ENCODE measurements at places on chromosomes 7 and 10.
A peak's percentile ranks its signal among the peaks of the same experiment; 100 is the strongest.

GRCh38 chr10:95236068-95236903 is 42.2 kb downstream of the ACSM6 start:
- DNase-seq, result peak; percentile 80

DNA sequence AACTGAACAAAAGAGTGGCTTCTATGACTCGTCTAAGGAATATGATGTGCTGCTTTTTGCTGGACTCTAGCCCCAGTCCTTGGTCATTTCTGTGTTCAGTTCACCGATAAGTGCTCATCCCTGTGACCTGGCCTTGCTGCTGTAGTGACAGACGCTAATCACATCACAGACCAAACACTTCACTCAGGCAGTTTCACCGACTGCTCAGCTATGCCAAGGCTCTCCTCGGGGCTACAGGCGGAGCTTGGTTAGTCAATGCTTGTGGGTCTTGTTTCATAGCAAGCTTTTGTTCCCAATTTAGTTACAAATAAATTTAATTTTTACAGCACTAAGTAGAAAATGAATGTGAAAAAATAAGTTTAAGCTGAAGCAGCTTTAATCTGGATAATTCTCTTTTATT is 190.8 kb upstream of the PRKCQ start:
- no peak for DNase-seq

- DNase-seq, result no peak
These were observed 316.4 kb upstream of the MBL2 start for GRCh38 chr10:53088961-53089360.

- no peak for DNase-seq
These were observed 184.7 kb downstream of the DIP2C start for GRCh38 chr10:504806-505205.

- DNase-seq, result no peak
These were observed 201.7 kb upstream of the KCTD7 start for GRCh38 chr7:66426996-66427395.

- no peak for DNase-seq
These were observed 337.3 kb downstream of the GFRA1 start for GRCh38 chr10:115935731-115936130.

- peak; percentile 79 for DNase-seq
These were observed 114.4 kb upstream of the GLI3 start for GRCh38 chr7:42351316-42351935.

DNA sequence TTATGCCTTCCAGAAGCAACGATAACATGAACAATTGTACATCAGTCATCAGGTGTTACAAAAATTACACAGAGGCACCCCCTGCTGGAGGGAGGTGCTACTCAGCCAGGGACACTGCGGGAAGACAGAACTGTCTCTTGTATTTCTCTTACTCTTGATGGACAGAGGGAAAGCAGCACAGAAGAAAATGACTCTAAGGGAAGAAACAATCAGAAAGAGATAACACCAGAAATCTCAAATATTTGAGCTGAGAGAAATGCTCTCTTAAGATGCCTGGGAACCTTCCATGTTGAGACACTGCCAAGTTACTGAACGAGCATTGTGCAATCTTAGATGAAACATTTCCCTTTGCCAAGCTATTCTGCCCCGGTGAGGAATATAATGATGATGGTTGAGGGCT is 227.6 kb upstream of the NPSR1 start:
- peak; percentile 63 for DNase-seq

DNA sequence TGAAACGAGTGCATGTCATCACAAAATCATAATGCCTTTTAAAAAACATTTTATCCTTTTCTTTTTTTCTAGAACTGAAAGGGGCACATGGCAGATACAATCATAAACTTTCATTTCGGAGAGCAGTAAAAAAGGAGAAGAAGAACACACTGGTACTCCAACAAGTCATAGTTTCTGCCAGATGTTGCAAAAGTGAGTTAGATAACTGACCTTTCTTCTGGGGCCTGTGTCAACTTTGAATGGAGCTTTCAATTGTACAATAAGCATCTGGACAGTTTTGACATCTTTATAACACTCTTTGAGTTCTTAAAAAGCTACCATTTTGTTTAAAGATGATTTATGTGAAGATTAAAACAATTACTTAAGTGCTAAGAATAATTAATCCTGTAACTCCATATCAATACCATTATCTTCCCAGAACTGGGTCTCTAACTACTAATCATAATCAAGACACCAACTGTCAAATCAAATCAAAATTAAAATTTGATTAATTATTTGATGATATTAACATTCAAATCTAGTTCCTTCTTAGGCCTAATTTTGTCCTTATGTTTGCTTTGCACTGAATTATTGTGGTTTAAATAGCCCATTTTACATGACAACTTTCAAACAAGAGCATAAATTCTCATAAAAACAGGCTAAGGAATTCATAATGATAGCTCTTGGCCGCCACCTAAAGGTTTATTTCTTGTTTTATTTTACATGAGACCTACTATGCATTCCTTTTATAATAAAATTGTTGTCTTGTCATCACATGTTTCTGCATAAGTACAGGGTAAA is 19.5 kb upstream of the ITGB8 start:
- peak; percentile 70 for DNase-seq

GRCh38 chr7:36281945-36282717 is 107.5 kb upstream of the ANLN start:
- no peak for DNase-seq

- DNase-seq, result no peak
These were observed 207.9 kb downstream of the TNS3 start for GRCh38 chr7:47373871-47374451.

- no peak for DNase-seq
These were observed 751.0 kb downstream of the GRID1 start for GRCh38 chr10:85615556-85615955.

GRCh38 chr10:10798102-10798863 is 219.4 kb upstream of the CELF2 start:
- DNase-seq, result no peak

GRCh38 chr10:22560096-22560912 is 154.1 kb downstream of the PIP4K2A start:
- no peak for DNase-seq

DNA sequence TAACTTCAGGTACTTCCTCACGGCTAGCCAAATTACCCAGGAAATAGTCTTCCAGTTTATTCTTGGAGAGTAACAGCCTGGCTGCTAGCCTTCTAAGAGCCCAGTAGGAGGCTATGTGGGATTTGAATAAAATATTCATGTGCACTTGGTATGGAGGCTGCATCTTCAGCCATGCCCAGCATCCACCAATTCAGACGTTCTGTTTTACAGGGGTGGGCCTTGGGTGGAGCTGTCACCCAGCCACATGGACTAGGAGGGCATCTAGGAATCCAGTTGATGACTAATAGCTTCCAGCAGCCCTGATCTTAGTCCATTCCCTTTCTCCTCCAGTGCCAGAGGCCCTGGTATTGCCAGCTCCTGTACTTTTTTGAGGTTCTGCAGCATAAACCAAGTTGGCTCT is 66.3 kb upstream of the ZRANB1 start:
- DNase-seq, result peak; percentile 32

- no peak for DNase-seq
These were observed 93.8 kb upstream of the SVIL start for GRCh38 chr10:29728541-29729049.

GRCh38 chr7:467393-467828 is 52.2 kb downstream of the PDGFA start:
- DNase-seq, result no peak

GRCh38 chr10:107657851-107658250 is 493.3 kb upstream of the SORCS1 start:
- no peak for DNase-seq

- no peak for DNase-seq
These were observed 7.8 kb downstream of the ABLIM1 start for GRCh38 chr10:114650266-114650665.

GRCh38 chr10:75939541-75939940 is 508.1 kb downstream of the LRMDA start:
- DNase-seq, result no peak

GRCh38 chr7:6551016-6551511 is at the start of gene GRID2IP:
GRID2IP (minus strand) TSS chr7:6551461; CDS start chr7:6551436, 25 bp downstream.
- no peak for DNase-seq

All from fibroblast of skin of right biceps (primary cell).